ENCODE measurements at places on chromosomes 5 and 9.

DNA sequence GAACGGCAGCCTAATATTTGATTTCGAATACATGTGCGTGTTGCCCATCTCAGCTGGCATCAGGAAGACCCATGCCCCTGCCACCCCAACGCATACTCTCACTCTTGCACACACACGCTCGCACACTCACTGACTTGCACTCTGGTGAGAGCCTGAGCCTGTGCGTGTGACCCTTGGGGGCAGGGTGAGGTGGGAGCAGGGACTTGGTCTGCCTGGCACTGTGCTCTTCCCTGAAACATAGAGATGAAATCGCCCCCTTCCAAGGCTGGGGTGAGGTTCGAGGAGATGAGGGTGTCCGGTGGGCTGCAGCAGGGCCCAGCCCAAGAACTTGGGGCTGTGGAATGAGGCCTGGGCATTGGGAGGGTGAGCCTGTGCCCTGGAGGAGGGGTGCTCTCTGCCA is 1.2 kb downstream of the LCN9 start:
- DNase-seq = no peak

DNA sequence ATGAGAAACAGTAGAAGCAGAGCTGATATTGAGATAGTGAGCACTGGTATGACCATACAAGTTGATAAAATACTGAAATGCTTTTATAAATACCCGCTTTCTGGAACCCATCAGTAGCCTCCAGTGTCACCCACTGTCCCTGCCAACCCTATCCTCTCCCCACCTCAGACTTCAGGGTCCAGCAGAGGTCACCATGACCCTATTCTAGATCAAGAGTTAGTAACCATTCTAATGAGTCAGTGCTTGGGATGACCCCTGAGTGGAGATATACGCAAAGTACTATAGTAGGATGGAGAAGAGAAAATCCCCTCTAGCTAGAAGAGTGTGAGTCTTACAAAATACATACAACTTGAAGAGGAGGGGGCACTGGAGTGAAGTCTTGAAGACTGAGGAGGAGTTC is 297.9 kb upstream of the BRINP1 start:
- no peak for DNase-seq

DNA sequence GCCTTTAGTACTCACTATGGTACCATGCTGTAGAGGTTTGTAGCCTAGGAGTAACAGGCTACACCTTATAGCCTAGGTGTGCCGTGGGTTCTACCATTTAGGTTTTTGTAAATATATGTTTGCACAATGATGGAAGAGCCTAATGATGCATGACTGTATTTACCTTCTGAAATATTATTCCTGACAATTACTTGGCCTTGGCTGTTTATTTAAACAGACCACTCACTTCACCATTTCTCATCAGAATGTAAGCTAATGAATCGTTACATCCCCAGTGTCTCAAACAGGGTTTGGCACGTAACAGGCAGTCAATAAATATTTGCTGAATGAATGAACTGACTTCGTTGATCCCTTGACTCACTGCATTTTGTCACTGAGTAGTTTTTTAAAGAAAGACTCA is 93.1 kb downstream of the MED27 start:
- no peak for DNase-seq

GRCh38 chr5:118115791-118116190 is 872.6 kb downstream of the DTWD2 start:
- no peak for DNase-seq

DNA sequence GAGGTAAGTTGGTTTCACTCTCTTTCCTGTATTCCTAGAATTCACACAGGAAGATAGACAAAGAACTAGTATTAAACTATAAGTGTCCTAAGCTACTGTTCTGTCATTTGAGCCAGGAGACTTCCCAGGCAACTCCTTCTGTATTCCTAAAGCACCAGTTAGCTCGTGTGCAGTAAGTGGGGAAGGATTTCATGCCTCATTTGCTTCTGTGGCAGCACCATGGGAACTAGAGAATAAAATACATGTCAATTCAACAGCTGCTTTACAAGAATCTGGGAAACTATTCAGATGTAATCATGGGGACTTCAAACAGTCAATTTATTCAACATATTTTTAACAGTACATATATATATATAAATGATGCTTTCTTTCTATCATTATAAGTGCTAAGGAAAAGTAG is 762.3 kb downstream of the PRELID2 start:
- DNase-seq = no peak

GRCh38 chr5:164013077-164013670 is 507.8 kb downstream of the MAT2B start:
- no peak for DNase-seq

- DNase-seq = no peak
These were observed 66.6 kb downstream of the ABCA1 start for GRCh38 chr9:104861397-104861796.

- DNase-seq = no peak
These were observed 582.6 kb downstream of the PSAT1 start for GRCh38 chr9:78879324-78880100.

- DNase-seq = no peak
These were observed 51.4 kb upstream of the BNC2 start for GRCh38 chr9:16921855-16922254.

DNA sequence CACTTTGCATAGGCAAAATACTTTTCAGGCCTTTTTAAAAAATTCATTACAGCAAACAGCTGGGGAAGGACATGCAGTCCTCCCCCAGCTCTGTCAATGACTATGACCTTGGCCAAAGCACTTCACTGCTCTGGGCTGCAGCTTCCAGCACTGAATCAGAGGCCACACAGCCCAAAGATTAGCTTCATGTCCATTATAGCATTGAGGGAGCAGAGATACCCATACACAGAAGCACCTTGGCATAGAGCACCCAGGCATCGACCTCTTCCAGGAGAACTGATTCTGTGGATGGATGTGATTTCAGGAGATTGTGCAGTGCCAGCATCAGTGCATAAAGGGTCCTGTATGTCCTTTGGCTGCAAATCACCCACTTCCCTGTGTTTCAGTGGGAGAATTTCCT is 241.9 kb downstream of the MARCHF11 start:
- DNase-seq = no peak

DNA sequence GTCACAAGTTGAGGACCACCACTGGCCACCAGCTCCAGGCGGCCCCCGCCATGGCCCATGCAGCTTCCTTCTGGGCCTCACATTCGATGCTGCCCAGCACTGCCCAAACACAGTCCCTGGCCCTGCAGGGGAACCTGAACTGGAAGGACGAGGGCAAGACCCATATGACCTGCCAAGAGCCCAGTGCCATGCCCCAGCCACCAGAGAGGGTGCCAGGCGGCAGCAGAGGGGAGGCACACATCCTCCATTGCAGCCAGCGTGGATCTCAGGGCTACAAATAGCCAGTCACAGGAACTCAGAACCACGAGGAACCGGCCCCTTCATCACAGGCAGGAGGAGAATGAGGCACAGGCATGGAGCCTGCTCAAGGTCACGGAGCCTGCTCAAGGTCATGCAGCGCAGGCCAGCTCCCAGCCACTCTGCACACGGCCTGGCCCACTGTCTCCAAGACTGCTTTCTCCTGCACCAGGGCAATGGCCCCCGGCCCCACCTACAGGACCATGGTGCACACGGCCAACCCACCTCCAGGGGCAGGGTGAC is 69.6 kb downstream of the SEMA4D start:
- DNase-seq = no peak

- no peak for DNase-seq
These were observed 66.1 kb downstream of the DCP2 start for GRCh38 chr5:113042491-113043243.

- no peak for DNase-seq
These were observed 1890.1 kb upstream of the WWC1 start for GRCh38 chr5:166401391-166401790.

GRCh38 chr5:110832683-110833082 is 93.9 kb downstream of the SLC25A46 start:
- no peak for DNase-seq

- no peak for DNase-seq
These were observed 376.7 kb downstream of the DNAH5 start for GRCh38 chr5:13567819-13568218.

GRCh38 chr5:40453689-40454088 is 226.0 kb upstream of the PTGER4 start:
- no peak for DNase-seq

DNA sequence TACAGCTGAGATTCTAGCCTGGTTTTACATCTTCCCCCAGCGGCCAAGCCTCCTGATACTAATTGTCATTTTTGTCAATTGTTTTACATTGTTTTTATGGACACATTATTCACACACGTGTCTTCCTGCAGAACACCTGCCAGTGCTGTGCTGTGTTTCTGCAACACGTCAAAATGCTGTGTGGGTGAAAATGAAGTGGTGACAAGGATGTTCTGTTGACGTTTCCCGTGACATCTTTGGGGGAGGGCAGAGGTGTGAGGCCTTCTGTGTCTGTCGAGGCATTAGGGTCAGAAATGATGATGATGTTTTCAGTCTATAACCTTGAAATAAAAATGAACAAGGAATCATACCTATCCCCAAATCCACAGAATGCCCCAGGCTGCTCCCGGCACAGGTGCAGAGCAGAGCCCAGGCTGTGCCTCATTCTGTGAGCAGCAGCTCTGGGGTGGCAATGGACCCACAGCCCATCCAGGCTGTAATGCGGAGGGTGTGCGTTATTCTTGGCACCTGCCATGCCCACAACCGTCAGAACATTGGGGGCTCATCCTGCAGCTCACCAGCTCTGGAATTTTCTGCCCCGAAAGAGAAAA is 23.6 kb upstream of the CEP72 start:
- no peak for DNase-seq

DNA sequence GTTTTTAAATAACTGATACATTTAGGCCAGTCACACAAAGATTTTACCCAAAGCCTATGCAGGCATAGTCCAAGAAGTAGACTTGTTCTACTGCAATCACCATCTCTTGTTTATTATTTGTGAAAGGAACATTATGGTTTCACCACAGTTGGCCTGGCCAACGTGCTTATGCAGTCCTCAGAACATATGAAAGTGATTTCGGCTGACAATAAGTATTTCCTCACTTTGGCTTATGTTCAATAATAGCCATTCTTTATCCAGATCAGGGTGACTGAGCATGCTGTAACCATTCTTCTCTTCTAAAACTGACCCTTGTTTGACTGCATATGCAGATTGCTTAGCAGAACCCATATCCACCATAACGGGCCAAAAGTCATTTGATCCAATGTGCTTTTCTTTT is 76.6 kb upstream of the CCDC152 start:
- no peak for DNase-seq

GRCh38 chr9:95302479-95302878 is 15.0 kb downstream of the FANCC start:
- no peak for DNase-seq

DNA sequence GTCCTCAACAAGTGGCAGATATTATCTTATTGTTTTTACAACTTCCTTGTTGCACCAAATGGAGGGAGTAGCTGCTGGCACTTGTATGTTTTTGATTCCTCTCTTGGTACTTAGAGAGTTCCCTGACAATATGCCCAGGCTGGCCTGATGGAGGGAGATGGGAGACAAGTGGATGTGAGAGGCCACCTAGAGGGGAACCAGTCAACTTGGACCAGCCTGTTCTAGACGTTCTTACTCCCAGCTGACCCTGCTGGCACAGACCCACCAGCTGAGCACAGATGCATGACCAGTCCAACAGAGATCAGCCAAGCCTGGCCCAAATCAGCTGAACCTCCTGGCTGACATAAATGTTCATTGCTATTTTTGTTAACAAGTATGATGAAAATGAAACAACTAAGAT is 60.9 kb upstream of the GDNF start:
- DNase-seq = no peak

- DNase-seq = no peak
These were observed 248.0 kb upstream of the PTGER4 start for GRCh38 chr5:40431734-40432133.

- DNase-seq = no peak
These were observed 107.8 kb upstream of the DHFR start for GRCh38 chr5:80762573-80762972.

DNA sequence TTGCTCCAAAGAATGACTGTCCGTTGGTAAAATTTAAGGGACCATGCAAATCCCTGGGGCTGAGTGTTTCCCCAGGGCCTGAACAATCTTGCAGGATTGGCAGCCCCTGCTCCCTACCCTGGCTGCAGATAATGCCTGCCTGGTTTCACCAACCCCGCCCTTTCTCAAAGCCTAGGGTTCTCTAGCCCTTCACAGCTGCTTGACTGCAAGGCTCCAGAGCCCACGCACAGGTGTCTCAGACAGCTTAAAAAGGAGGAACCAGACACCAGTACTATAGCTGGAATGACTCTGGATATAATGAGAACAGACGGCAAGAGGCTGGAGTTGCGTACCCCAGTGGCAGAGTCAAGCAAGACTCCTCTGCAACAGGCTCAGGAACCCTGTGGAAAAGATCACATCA is 25.2 kb upstream of the TNIP1 start:
- no peak for DNase-seq

DNA sequence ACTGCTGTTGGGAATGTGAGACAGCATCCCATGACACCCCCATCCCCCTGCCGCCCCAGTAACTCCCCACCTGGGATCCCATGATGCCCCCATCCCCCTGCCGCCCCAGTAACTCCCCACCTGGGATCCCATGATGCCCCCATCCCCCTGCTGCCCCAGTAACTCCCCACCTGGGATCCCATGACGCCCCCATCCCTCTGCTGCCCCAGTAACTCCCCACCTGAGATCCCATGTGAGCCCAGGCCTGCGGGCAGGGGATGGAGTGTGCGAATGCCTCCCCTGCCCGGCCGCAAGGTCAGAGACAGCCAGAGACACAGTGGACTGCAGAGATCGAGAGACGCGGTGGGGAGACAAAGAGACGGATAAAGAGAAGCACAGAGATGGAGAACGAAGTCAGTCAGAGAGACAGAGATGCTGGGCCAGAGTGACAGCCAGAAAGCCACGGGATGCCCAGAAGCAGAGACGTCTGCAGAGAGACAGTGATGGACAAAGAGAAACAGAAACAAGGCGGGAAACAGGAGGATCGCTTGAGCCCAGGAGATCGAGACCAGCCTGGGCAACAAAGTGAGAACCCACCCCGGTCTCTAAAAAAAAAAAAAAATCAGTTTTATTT is 992 bp downstream of the SH2D3C start:
- DNase-seq = no peak

DNA sequence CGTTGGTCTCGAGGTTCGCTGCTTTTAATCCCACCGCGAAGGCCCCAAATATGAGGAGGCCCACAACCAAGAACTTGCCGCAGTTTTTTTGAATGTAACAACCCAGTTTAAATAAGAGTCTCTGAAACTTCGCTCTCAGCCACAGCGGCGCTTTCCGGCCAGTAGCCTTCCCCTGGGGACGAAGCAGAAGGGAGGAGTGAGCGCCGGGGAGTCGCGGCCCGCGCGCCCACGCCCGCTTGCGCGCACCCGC is 10.4 kb downstream of the PTCH1 start:
- DNase-seq = no peak

- no peak for DNase-seq
These were observed 935.2 kb upstream of the TYRP1 start for GRCh38 chr9:11758016-11758415.

GRCh38 chr5:61657010-61657409 is 325.0 kb downstream of the ZSWIM6 start:
- no peak for DNase-seq

DNA sequence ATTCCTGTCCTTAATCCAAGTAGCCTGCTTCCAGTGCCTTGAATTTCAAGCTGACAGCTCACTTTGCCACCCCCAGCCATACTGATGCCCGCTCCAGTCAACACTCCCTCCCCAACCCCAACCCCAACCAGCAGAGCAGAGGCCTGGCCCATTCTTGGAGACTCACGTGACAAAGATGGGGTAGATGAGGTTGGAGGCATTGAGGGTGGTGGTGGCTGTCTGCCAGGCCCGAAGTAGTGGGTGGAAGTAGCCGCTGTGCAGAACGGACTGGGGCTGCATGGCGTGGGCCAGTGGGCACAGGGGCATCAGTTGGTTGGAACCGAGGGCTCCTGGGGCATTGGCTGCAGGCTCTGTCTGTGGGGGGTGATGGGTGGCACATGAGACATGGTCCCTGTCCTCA is 7.8 kb downstream of the ALAD start:
- DNase-seq = no peak

All from stimulated activated CD8-positive, alpha-beta memory T cell treated with anti-CD3 and anti-CD28 coated beads, Interleukin-4, amount 100 ng/mL, for 1 hour (primary cell).